ENCODE measurements at places on chromosomes 3 and 15. TPM values are rescaled to one million over a fixed set of nuclear protein-coding genes. Genes with fewer than 3 reads are reported as not detected.

CHAC1 gene
- 9.4 TPM for polyA plus RNA-seq

GOLGA6D gene
- not detected for polyA plus RNA-seq

PPP1R14D gene
- not detected for polyA plus RNA-seq

AADAC gene
- 4.7 TPM for polyA plus RNA-seq

SPINK8 gene
- not detected for polyA plus RNA-seq

Data from adipose tissue (tissue), 3 donors.